ENCODE measurements at places on chromosomes 6 and 20.

DNA sequence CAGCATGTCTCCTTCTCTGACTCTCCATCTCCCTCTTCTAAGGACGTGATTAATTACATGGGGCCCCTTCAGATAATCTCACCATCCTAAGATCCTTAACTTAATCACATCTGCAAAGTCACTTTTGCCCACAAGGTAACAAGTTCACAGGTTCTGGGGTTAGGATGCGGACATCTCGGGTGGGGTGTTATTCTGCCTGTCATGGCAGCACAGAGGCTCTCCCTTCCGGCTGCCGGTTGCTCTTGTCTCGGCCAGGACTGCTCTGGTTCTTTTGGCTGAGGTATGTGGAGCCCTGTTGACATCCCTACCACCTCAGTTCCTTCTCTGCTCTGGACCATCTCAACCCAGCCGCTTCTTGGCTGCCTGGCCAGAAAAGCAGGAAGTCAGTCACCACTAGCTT is 4.2 kb upstream of the CST11 start:
- DNase-seq = no peak

- DNase-seq = no peak
Measured at GRCh38 chr6:17096096-17096495, 5.8 kb upstream of the STMND1 start.

- DNase-seq = no peak
Measured at GRCh38 chr6:85669735-85670194, 27.1 kb upstream of the SYNCRIP start.

DNA sequence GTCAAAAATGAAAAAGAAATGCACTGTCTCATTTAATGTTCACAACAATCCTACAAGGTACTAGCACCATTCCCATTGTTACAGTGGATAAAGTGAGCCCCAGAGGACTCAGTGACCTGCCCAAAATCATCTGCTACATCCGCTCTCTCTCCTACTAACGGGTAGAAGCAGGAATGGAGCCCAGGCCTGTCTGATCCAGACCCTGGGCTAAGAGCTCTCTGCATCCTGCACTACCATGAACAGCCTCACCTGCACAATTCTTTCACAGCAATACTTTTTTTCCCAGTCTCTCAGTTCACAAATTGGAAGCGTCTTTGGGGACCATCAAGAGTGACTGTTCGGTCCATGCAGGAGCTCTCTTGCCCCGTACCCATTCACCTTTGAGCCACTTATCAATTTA is 31.2 kb downstream of the ATP9A start:
- DNase-seq = no peak

DNA sequence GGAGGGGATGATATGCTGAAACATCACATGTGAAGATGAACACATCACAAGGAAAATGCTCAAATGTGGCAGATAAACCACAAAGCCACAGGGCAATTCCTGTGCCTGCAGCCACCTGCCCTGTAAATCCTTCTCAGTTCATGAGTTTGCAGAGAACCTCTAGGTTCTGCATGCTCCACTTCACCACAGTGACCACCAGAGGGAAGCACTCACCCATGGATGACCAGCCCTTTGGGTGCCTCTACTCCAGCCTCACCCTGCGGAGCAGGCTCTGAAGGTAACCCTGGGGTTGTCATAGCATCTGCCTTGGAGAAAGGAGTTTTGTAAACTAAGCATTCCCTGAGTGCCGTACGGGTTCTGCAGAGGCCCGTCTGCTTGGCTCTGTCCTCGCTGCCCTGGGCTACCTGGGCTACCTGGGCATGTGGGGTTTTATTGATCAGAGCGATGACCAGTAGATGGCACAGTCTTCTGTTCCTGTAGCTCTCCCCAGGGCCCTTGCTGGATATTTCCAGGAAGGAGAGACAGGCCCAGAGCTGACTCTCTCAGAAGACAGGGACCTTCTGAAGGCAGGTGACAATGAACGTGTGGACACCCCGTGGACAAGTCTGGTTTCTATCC is 31.7 kb upstream of the CST1 start:
- no peak for DNase-seq

GRCh38 chr6:38498085-38498484 is 141.6 kb downstream of the BTBD9 start:
- DNase-seq = no peak

DNA sequence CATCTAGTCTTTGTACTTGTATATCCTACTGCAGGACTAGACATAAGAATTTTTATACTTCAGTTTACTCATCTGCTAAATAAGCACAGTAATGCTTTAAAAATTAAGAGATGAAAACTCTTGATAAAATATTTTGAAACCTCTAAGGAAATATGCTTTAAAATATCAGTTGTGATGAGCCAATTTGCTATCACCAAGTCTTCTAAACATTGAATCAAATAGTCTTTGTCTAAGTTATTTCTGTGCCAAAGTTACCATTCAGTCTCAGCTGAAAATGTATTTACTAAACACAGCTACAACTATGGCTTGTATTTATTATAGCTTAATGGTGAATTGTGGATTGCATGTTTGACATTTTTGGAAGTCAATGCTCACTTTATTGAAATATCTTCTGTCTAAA is 46.2 kb upstream of the RFPL4B start:
- no peak for DNase-seq

DNA sequence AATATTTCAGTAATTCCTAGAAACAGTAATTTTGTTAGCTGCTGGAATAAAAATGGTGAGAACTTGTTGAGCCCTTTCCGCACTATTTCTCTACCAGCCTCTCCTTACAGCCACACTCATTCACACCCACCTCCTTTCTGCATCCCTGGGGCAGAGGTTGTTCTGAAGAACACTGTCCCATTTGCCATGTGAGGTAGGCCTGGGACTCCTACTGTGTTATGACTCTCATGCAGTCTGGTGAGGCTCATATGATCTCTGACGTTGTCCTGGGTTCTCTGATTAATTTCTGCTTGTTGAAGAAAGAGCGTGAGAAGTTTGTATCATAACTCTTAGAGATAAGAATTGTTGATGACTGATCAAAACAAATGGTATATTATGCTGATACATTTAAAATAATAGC is 4.1 kb upstream of the KCNQ5 start:
- DNase-seq = no peak

- DNase-seq = no peak
Measured at GRCh38 chr20:51249215-51249614, 226.3 kb upstream of the KCNG1 start.

DNA sequence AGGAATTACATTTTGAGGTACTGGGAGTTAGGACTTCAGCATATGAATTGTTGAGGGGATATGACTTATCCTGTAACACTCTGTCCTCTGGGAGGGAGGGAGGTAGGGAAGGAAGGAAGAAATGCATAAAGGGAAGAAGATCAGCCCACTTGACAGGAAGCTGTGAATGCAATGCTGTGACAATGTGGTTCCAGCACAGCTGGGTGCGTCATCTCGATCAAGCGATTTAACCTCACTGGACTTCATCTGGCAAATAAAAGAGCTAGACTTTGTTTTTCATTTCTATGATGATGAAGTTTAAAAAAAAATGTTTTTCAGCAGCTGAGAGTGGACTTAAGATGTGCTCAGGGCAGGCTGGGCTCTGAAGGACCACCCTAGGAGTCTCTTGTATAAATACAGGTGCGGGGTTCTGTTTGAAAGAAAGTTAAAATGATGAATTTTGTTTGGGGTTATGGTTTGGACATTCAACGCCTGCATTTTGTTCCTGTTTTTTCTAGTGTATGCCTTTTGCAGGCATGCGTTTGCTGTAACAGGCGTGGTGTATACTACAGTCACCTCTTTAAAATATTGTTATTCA is 178.1 kb downstream of the RIMS1 start:
- DNase-seq = no peak

- no peak for DNase-seq
Measured at GRCh38 chr20:9617940-9618339, 103.5 kb downstream of the LAMP5 start.

All from HL-60 (cell line).